ENCODE measurements at places on chromosomes 6 and 20. TPM values are rescaled to one million over a fixed set of nuclear protein-coding genes. Genes with fewer than 3 reads are reported as not detected.

CPXM1 gene
- 0.38 TPM for total RNA-seq

RIPOR3 gene
- 0.63 TPM for total RNA-seq

CALHM4 gene
- 0.25 TPM for total RNA-seq

MYMX gene
- 0.31 TPM for total RNA-seq

MYB gene
- total RNA-seq = not detected

BNIP5 gene
- not detected for total RNA-seq

PXDC1 gene
- 104 TPM for total RNA-seq

TSPO2 gene
- not detected for total RNA-seq

BIRC7 gene
- not detected for total RNA-seq

ZNF322 gene
- total RNA-seq = 9.4 TPM

GRIK2 gene
- total RNA-seq = 0.13 TPM

FHL5 gene
- not detected for total RNA-seq

OPRL1 gene
- total RNA-seq = 5.0 TPM

TNF gene
- not detected for total RNA-seq

LRRC1 gene
- 15.2 TPM for total RNA-seq

COL9A3 gene
- 0.32 TPM for total RNA-seq

ZFP64 gene
- 13.9 TPM for total RNA-seq

LY6G5B gene
- total RNA-seq = 5.3 TPM

HLA-G gene
- not detected for total RNA-seq

FAM83B gene
- not detected for total RNA-seq

FILIP1 gene
- 10.8 TPM for total RNA-seq

STMND1 gene
- total RNA-seq = not detected

SLPI gene
- not detected for total RNA-seq

MOCS3 gene
- 6.8 TPM for total RNA-seq

MICB gene
- total RNA-seq = 13.6 TPM

GSTA1 gene
- not detected for total RNA-seq

CLIC5 gene
- 0.06 TPM for total RNA-seq

SLCO4A1 gene
- total RNA-seq = 5.0 TPM

ZBTB46 gene
- 46.9 TPM for total RNA-seq

NKX2-4 gene
- not detected for total RNA-seq

RGS17 gene
- total RNA-seq = 0.65 TPM

SLC12A5 gene
- 0.81 TPM for total RNA-seq

GGTLC1 gene
- total RNA-seq = not detected

SLC35B2 gene
- 29.1 TPM for total RNA-seq

DNAH8 gene
- total RNA-seq = not detected

SLX4IP gene
- total RNA-seq = 4.0 TPM

CYP39A1 gene
- total RNA-seq = 0.97 TPM

SLC35D3 gene
- not detected for total RNA-seq

PSMF1 gene
- total RNA-seq = 35.8 TPM

BPIFA1 gene
- total RNA-seq = not detected

SLC2A10 gene
- total RNA-seq = 3.7 TPM

TGM2 gene
- 265 TPM for total RNA-seq

LY6G6C gene
- total RNA-seq = not detected

CDSN gene
- total RNA-seq = not detected

ARMH2 gene
- total RNA-seq = not detected

GSTA4 gene
- total RNA-seq = 7.9 TPM

OR12D3 gene
- not detected for total RNA-seq

C20orf202 gene
- total RNA-seq = not detected

CCN5 gene
- total RNA-seq = not detected

MICA gene
- 34.1 TPM for total RNA-seq

ADA gene
- 20.2 TPM for total RNA-seq

DEFB132 gene
- total RNA-seq = not detected

TTLL9 gene
- total RNA-seq = 0.16 TPM

FKBP5 gene
- total RNA-seq = 30.3 TPM

HTR1B gene
- total RNA-seq = 6.9 TPM

MCCD1 gene
- not detected for total RNA-seq

PNPLA1 gene
- total RNA-seq = not detected

Measured in bladder microvascular endothelial cell (primary cell).